Stimulated activated CD8-positive, alpha-beta memory T cell treated with anti-CD3 and anti-CD28 coated beads, Interleukin-2, amount 100 ng/mL, for 1 hour (primary cell): ENCODE measurements at places on chromosomes 4 and X.

DNA sequence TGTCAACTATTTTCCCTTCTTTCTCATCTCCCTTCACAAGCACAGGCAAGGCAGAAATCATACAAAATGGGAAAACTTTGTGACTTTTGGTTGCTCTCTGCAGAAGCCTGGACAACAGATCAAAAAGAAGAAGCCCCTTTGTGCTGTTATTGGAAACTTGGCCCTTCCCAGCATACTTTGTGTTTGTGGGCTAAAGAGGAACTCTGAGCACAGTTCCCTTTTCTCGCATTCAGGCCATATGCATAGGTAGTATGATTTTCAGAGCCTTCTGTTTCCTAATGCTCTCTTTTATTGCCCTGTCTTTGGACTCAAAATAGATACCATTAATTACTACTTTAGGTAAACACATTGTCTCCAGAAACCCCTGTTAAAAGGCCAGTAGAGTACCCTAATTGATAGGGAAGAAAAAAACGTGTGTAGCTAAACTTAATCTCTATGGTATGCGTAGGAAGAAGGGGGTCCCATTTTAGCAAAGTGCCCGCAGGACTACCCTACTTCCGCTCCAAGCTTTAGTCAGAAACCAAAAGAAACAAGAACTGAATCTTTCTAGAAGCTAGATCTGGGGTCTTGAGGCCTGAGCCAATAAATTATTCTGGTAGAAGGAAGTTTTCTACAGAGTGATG lies 26.6 kb downstream of the VSIG4 start:
- DNase-seq: no peak

DNA sequence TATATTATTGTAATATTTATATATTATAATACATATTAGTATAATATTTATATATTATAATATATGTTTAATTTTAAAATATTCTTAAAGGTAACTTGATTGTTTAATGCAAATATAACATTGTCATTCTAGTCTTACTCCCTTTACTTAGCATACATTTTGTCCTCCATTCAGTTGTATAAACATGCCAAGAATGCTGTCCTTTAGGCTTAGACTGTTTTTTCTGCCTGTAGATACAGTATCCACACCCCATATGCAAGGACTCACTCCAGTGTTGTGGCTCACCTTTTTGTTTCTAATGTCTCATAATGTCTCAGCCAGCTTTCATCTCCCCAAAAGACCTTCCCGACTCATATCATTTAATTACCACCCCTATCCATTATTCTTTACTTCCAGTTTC lies 2110.0 kb downstream of the PCDH7 start:
- no peak for DNase-seq

DNA sequence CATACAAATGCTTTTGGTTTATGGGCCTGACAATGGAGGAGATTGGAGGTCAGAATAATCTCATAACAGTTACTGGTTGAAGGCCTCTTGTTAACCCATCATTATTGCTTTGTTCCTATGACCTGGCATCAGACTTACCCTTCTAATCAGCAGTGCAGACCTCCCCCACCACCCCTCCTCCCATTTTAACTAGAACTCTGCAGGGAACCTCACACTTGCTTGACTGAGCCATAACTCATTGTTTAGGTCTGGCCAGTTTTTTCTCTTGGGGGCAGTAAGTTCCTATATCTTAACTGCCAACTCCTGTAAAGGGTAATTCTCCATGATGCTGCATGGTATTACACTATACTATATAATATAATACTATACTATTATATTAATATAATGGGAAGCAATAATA lies 609.3 kb downstream of the IL1RAPL1 start:
- no peak for DNase-seq

GRCh38 chr4:106367072-106367471 lies 1.5 kb downstream of the GIMD1 start:
- DNase-seq: no peak
